ENCODE measurements at places on chromosomes 1 and 21. TPM values are rescaled to one million over a fixed set of nuclear protein-coding genes. Genes with fewer than 3 reads are reported as not detected.
A peak's percentile ranks its signal among the peaks of the same experiment; 100 is the strongest.

Gene MARK1
- total RNA-seq, result 16.6 TPM

Gene PROX1
- 95.0 TPM for total RNA-seq

DNA sequence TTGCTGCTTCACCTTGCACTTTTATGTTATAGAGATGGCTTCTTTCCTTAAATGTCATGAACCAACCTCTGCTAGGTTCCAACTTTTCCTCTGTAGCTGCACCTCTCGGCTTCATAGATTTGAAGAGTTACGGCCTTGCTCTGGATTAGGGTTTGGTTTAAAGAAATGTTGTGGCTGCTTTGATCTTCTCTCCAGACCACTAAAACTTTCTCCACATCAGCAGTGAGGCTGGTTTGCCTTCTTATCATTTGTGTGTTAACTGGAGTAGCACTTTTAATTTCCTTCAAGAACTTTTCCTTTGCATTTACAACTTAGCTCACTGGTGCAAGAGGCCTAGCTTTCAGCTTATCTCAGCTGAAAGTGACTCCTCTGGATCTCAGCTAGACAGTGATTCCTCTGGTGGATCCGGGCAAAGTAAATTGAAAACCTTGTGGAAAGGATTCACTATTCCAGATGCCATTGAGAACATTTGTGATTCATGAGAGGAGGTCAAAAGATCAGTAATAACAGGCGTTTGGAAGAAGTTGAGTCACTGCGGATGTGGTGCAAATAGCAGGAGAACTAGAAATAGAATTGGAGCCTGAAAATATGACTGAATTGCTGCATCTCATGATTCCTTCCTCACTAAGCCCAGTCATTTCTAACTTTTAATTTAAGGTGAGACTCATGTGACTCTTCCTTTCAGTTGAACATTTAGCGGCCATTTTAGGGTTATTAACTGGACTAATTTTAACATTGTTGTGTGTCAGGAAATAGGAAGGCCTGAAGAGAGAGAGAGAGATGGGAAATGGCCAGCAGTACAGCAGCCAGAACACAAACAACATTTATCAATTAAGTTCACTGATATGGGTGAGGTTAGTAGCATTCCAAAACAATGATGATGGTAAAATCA, 16.2 kb upstream of the RGS1 start:
- no peak for DNase-seq

- no peak for DNase-seq
These were observed 59.0 kb upstream of the LRRC53 start for GRCh38 chr1:74571493-74571800.

Gene TMEM200B
- 1.5 TPM for total RNA-seq

Gene NEK2
- 0.25 TPM for total RNA-seq

Gene GOLPH3L
- 15.1 TPM for total RNA-seq

DNA sequence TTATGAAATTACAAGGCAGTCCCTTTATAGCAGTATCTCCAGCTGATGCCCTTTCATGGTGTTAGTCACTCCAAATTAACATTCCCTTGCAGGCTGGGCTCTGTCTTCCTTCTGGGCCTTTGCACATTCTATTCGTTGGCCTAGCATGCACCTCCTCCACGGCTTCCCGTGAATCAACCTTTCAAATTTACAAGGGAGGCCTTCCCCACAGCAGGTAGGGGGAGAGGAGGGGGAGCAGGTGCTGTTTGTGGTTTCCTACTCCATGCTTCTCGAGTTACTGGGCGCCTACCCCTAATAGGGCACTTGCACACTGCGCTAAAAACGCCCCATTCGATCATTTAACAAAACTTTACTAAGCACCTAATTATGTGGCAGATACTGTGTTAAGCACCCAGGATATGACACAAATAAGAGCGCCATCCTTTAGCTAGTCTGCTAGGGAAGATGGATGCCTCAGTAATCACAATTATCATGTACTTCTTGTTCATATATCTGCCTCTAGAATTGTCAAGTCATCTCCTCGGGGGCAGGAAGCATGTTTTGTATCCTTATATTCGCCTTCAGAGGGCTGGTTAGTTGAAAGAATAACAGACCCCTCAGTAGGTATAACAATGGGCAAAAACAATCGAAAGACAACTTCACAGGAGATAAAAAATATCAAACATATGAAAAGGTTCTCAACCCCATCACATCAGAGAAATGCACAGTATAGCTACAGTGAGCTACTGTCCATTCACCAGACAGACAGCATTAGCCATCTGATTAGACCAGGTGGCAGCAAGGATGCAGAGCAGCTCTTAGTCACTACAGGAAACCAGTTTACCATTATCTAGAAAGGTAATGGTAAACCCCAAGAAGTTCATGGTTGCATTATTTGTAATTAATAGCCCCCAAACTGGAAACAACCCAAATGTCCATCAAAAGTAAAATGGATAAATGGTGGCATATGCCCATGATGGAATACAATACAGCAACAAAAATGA, 1.7 kb upstream of the ADAR start:
- DNase-seq, result no peak

- no peak for DNase-seq
These were observed 4.9 kb downstream of the TMEM9 start for GRCh38 chr1:201149400-201149799.

DNA sequence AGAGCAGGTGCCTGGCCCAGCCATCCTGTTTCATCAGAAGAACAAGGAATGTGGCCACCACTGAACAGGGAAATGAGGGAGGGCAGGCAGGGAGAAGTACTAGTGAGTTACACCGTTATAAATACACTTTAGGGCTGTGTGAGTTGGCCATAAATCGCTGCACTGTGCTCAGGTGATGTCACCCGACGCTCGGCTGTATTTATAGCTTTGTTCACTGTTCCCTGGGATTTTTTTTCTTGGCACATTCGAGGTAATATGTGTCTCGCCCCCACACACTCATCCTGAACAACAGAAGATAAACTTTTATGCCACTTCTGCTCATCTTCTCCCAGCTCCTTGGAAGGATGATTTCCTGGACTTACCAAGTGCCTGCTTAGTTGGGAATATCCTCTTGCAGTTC, 9.0 kb upstream of the KIRREL1 start:
- DNase-seq, result no peak

- no peak for DNase-seq
These were observed 2.8 kb upstream of the ZMPSTE24 start for GRCh38 chr1:40255231-40255630.

- DNase-seq, result peak; percentile 74
These were observed 4.6 kb downstream of the PEAR1 start for GRCh38 chr1:156898161-156898566.

Gene SOX13
- total RNA-seq, result 12.7 TPM

DNA sequence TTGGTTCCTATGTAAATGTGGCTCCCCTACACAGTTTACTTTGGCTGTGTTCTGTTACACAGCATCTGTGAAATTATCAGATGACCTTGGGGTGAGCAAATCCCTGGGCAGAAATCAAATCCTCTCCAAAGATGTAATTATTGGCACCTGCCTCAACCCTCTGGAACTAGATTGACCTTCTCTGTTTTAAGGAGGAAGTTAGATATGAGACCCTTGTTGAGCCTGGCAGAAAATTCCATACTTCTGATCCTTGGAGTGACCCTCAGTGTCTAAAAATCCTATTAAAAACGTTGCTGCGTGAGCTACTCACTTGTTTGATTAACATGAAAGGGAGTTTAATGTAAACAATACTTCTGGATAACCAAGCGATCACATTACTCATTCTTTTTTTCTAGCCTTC, 122.0 kb downstream of the CLIC6 start:
- no peak for DNase-seq

Gene OR2M3
- total RNA-seq, result not detected

GRCh38 chr1:34712007-34712688, 42.7 kb upstream of the GJB5 start:
- DNase-seq, result no peak

DNA sequence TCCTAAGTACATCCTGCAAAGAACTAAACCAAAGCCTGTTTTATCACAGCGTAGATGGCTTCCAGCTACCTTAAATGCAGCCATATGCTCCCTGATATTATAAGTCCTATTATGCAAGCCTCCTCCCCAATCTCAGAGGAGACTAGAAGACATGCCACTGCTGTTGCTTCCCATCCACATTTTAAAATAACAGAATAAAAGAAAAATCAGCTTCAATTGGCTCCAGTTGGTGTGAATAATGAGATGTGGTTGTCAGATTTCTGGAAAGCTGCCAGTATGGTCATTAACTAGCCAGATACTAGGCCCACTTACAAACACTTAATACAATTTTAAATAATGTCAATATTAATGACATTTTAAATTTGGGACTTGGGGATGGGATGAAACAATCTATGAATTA, 25.7 kb downstream of the WARS2 start:
- DNase-seq, result no peak

Gene OPRD1
- not detected for total RNA-seq

Gene TLCD4
- total RNA-seq, result 59.6 TPM

- DNase-seq, result peak; percentile 68
These were observed 116.3 kb downstream of the EPHB2 start for GRCh38 chr1:22826604-22827580.

Gene RIT1
- total RNA-seq, result 18.7 TPM

DNA sequence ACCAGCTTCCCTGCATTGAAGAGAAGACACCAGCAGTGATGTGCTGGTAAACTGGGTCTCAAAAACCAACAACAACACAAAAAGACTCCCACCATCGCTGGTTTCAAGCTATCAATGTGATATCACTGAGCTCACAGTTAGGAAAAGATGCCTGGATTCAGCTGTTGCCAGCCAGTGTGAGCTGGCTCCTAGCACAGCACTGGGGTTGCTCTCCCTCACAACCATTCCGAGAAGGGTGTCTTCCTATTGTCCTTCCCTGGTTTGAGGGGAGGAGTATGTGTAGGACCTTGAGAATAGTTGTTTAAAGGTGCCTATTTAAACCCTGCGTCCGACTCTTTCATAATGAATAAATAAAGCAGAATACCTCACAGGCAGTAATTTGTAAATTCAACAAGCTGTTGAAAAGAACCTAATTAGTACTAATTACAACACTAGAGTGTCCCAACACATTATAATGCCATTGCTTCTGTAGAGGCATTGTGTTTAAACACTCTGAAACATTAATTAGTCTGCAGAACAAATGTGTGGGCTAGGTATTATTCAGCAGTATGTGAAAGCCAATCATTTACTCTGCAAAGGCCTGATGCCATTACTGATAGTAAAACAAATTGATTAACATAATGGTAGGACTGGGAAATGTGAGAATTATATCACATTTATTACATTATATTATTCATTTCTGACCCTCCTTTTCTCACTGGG, 17.2 kb downstream of the NIBAN1 start:
- DNase-seq, result no peak

Gene ICOSLG
- total RNA-seq, result 4.4 TPM

- DNase-seq, result no peak
These were observed 162.8 kb downstream of the PDE4B start for GRCh38 chr1:65955503-65955902.

DNA sequence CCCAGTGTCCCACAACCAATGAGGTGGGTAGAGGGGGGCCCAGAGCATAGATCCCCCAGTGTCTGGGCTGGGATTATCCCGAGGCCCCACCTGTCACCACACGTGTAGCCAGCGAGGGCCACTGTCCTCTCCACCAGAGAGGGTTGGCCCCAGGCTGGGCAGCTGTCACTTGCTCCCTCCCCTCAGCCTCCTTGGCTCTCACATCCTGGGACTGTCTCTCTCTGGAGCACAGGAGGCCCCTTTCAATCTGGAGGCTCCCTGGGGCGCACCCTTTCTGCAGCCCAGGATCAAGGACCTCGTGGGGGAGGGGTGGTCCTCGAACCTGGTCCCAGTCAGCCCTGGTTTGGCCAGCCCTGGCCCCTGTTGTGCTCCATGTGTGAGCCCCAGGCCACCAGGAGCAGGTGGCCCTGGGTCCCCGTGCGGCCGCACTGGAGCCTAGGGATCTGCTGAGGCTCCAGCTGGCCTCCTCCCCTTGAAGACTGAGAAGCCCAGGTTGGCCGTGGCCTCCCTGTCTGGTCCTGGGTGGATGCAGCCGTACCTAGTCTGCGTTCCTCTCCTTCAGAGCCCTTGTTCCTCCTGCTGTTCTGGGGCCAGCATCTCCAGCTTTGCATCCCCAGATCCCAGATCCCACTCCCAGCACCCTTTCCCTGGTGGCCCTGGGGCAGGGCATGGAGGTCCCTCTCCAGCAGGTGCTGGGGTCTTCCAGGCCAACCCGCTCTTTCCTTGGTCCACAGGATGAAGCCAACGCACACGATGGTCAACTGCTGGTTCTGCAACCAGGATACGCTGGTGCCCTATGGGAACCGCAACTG, 6.7 kb downstream of the TMEM201 start:
- DNase-seq, result no peak

DNA sequence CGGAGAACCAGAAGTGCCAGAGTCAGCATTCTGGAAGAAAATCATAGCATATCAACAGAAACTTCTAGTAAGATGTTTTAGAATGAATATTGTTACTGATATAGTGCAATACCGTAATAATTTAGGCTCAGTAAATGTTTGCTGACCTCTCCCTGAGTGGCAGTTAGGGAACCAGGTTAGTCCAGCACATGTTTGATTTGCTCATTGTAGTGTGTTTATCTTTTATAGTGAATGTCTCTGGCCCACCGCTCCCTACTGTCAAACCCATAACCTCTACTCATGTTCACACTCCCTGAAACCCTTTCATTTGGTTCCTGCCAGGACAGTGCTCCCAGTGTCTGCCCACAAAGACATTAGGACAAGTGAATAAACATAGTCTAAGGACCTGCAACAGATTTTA, 102.7 kb downstream of the ZP4 start:
- DNase-seq, result no peak
